ENCODE measurements at places on chromosomes 2 and 18.

- DNase-seq, result peak; percentile 36
These were observed 199.9 kb upstream of the FN1 start for GRCh38 chr2:215635788-215636139.

GRCh38 chr2:59790186-59791003, 763.1 kb downstream of the BCL11A start:
- DNase-seq, result no peak

DNA sequence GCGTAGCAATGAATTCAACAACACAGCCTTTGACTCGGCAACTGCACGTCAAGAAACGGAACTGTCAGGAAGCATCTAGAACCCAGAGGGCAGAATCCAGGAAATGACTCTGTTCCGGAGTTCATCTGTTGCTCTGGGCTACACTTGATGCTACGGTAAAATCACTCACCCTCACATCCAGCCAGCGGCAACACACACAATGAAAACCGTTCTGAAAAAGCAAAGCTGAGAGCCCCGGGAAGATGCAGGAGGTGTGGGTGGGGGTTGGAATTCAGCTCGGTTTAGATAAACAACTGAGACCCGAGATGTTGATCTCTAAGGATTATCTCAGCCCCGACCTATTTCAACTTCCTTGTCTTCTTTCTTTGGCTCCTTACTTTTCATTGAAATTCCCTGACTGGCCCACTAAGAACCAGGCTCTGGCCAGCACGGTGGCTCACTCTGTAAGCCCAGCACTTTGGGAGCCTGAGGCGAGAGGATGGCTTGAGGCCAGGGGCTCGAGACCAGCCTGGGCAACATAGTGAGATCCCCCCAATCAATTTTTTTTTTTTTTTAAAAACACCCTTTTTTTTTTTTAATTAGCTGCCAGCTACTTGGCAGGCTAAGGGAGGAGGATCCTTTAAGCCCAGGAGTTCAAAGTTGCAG, 13.3 kb upstream of the RAB17 start:
- no peak for DNase-seq

- DNase-seq, result no peak
These were observed 86.6 kb downstream of the CD8B2 start for GRCh38 chr2:106573773-106574172.

DNA sequence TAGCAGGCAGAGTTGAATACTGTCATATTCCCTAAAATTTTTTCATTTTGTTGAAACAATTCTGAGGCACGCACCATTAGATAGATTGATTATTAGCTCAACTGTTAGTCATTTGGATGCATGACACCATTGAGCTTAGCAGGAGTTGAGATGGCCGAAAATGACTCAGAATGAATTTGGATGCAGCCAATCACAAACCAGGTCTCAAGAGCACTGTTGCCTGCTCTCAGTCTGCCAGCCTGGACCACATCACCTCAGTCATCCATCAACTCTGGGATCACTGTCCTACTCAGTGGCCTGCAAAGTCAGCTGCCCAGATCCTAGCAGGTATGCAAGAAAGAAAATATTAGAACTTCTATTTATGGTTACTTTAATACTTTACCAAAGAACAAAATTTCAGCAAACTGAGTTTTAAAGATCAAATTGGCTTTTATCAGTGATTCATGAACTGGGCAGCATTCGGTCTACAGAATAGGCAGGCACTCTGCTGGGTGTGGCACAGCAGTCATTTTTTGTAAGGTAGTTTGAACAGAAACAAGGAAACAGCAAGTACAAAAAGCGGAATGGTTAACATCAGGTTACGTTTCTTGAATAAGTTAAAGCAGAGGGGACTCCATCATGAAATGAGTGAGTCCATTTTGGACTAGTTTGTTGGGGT, 152.7 kb upstream of the ARHGAP28 start:
- no peak for DNase-seq

DNA sequence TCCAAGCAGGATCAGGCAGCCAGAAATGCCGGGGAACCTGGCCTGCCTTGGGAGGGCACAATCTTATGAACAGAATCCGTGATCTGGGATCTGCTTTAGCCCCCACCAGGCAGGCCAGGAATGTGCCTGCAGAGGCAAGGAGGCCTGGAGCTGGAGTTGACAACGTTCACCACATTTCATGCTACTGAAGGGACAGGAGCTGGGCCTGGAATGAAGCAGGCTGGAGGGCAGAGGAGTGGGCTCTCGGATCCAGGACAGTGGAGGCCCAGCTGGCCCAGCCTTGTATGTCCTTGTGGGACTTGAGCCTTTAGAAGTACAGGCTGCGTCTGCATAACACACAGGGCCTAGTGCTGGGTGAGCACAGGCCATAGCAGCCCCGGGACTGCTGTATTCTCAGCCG, 91.8 kb downstream of the KLHL29 start:
- no peak for DNase-seq

- DNase-seq, result no peak
These were observed 17.1 kb downstream of the NEMP2 start for GRCh38 chr2:190517468-190517867.

DNA sequence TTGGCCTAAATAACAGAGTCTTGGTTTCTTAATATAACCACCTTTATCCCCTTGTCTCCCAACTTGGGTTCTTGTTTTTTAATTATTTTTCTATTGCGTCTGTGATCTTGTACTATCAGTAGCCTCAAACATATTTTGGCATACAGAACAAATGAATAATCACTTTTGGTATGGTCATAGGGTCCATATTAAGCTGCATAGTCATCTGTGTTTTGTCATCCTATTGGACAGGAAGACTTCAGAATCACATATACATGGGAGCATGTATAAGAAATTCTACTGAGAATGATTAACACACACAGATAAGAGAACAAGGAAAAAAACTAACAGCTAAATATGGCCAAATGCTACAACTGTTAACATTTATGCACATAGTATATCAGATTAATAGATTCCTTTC, 126.0 kb downstream of the MEP1B start:
- DNase-seq, result no peak

DNA sequence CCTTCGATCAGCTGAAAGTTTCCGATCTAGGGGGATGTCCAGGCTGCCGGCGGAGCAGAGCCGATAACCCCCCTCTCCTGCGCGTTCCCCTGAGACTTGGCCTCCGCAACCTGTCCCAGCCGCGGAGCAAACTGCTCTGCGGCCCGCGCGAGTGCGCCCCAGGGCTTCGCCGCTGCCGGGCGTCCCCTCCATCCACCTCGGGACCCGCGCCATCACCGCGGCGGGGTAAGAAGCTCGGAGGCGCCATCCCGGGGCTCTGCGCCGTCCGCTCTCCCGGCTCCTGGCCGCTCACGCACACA, 990 bp upstream of the GDF7 start:
- no peak for DNase-seq

GRCh38 chr2:53527056-53527455, 240.5 kb upstream of the CHAC2 start:
- no peak for DNase-seq

DNA sequence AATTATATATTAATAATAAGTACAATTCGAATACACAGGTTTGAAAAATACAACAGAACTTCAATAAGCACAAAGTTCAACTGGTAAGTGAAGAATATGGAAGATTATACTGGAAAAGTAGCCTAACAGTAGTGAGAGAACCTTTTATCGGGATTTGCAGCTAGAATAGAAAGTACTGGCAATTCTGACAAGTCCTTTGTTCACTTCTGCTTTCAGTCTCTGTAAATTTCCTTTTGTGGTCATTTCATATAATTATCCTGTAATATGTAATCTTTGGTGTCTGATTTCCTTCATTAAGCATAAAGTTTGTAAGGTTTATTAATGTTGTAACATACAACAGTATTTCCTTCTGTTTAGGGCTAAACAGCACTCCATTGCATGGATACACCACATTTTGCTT, 67.2 kb downstream of the CUL3 start:
- DNase-seq, result no peak

DNA sequence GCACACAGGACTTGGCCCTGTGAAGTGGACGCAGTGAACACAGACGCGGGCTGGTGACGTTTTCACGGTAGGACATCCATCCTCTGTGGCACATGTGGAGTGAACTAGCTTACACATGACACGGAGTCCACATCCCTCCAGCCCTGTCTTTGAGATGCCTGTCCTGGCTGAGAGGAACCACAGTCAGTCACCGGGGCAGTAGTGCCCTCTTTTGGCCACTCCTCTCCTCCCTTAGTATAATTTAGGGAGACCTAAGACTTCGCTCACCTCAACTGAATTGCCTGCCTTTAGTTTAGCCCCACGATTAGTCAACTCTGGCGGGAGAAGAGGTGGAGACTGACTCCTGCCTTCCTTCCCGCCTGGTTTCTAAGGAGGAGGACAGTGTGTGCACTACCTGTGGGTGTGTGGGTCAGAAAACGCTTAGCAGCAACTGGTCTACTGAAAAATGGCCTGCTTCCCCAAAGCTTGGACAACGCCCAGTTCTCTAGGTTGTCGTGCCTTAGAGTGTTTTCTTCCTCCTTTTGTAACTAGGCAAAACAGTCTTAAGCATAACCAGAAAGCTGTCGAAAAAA, 70.6 kb downstream of the MBP start:
- DNase-seq, result no peak
